ACHN (cell line): ENCODE measurements at places on chromosomes 13 and 19.

DNA sequence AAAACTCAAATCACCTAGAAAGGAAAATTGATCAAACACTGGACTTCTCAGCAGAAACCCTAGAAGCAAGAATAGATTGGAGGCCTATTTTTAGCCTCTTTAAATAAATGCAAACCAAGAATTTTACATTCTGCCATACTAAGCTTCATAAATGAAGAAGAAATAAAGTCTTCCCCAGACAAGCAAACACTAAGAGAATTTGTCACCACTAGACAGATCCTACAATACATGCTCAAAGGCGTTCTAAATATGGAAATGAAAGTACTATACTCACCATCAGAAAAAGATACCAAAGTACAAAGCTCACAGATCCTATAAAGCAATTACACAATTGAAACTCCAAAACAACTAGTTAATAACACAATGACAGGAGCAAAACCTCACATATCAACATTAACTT, 578.1 kb downstream of the UQCRFS1 start:
- no peak for DNase-seq

DNA sequence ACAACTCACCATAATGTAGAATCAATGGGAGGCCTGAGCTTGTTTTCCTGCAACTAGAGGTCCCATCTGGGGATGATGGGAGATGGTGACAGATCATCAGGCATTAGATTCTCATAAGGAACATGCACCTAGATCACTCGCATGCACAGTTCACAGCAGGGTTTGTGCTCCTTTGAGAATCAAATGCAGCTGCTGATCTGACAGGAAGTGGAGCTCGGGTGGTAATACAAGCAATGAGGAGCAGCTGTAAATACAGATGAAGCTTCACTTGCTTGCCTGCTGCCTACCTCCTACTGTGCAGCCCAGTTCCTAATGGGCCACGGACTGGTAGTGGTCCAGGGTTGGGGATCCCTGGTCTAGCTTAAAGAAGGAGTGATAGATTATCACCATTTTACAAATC, 33.0 kb downstream of the KPNA3 start:
- DNase-seq: no peak

DNA sequence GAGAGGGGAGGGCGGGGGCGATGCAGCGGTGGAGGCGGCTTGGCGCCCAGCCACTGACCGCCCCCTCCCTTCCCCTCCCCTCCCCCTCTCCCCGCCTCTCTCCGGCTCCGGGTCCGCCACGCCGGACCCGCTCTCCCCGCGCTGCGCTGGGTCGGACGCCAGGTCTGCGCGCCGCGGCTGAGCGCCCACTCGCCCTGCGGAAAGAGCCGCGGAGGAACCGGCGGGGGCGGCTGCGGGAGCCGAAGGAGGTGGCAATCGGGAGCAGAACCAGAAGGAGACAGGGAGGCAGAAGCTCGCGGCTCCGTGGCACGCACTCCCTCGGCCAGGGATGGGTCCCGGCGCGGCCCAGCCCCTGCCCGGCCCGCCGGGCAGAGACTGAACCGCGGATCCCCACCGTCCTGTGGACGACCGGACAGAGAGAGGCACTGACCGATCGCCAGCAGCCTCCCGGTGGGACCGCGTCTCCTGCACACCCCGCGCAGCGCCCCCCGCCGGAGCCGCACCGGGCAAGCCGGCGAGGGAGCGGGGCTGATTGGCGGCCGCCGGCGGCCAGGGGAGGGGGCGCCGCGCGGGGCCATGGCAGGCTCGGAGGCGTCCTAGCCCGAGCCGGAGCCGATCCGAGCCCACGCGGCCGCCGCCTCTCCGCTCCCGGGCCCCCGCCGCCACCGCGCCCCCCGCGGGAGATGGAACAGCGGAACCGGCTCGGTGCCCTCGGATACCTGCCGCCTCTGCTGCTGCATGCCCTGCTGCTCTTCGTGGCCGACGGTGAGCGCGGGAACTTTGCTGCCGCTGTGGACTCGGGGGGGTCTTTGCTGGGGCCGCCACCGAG, at the start of gene VSTM2B:
VSTM2B (plus strand) TSS at position 94 of the 829 bp plus-strand sequence; CDS start at position 684, 590 bp downstream.
- DNase-seq: no peak

- no peak for DNase-seq
These were observed 9.6 kb downstream of the GJB6 start for GRCh38 chr13:20222553-20222952.

- DNase-seq: no peak
These were observed 113.9 kb downstream of the CRYL1 start for GRCh38 chr13:20411638-20412342.

GRCh38 chr13:43054803-43055802, 31.7 kb downstream of the DNAJC15 start:
- peak; percentile 16 for DNase-seq

- DNase-seq: no peak
These were observed 15.9 kb downstream of the KL start for GRCh38 chr13:33032037-33032625.

DNA sequence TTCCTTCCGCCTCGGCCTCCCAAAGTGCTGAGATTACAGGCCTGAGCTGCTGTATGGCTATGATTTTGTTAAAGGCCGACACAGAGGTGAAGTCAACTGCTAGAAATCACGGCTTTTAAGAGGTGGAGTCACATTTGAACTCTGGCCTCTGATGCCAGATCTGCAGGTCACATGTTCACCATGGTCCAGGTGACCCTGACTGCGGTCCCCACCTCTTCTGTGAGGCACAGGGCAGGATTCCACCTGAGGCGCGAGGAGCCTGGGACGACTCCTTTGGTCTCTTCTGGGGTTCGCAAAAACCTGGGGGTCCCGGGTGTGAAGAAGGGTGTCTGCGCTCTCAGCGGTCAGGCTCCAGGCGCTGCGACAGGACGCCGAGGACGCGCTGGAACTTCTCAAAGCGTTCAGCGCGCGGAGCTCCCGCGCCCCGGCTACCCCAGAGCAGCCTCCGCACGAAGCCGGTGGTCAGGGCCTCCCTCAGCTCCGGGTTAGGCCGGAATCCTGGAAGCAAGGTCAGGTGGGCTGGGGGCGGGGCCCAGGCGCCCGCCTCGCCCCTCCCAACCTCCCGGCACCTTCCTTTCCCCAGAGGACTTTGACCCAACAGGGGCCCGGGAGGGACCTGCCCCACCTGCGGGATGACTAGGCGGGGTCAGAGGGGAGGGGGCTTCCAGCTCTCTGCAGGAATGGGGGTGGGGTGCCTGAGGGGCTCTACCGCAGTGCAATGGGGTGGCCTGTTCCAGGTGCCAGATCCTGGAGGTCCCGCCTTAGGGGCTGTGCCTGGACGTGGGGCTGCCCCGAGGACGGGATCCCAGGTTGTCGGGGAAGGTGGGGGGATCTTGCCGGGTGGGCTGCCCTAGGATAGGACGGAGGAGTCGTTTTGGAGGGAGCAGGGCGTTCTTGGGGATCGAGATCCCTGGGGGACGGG, 13.0 kb downstream of the TRIP10 start:
- DNase-seq: no peak

- DNase-seq: no peak
These were observed 212.9 kb upstream of the SERP2 start for GRCh38 chr13:44160591-44161191.

DNA sequence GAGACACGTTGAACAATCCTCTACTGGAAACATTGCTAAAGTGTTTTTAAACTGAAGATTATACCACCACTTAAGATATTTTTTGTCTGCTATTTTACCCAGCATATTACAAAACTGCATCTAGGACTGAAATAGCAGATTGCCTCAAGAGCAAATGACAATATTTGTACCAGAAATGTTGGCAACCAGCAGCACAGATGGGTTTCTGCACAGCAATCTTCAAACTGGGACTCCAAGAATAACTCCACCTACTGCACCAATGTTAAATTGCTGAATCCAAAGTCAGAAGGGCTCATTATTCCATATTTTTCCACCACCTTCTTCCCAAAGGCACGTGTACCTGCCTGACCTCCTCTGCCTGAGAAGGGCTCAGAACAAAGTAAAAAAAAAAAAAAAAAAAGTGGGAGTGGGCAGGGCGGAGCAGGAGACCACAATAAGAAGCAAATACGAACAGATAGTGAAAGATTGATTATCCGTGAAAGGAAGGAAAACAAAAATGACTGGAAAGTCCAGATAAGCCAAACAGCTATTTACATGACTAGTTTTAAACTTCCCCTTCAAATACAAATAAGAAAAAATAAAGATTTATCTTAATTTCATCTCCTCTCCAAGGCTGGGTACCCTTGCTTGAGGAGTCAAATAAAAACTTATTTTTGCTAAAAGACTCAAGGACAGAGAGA, 79.4 kb downstream of the FOXO1 start:
- no peak for DNase-seq

DNA sequence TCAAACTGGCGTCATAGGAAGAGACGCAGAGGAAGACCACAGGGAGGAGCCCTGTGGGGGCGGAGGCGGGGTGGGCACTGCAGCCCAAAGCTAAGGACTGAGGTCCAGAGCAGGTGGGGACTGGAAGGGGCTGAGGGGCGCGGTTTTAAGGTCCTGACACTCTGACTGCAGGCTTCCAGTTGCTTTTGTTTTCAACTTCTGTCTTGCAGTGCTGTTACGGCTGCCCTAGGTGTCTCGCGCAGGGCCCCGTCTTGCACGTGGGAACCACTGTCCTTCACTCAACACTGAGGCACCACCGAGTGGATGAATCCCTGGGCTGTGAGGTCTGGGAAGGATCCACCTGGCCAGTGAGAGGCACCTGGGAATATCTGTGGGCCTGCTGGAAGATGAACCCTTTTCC, 76.0 kb downstream of the TEX29 start:
- DNase-seq: no peak

DNA sequence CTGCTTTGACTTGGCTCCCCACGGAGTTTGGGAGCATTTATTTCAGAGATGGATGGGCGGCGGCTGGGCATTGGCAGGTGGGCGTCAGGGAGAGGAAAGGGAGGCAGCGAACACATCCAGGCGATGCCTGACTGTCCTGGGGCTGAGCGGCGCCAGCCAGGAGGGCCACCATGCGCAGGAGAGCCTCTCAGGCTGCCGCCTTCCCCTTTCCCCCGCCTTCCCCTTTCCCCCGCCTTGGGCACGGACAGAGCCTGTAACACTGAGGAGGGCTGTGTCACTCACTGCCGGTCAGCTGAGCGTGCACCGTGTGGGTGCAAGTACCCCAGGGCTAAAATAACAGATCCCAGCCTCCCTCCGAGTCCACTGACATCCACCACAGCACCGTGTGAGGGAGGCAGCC, 11.4 kb downstream of the MCF2L start:
- no peak for DNase-seq

DNA sequence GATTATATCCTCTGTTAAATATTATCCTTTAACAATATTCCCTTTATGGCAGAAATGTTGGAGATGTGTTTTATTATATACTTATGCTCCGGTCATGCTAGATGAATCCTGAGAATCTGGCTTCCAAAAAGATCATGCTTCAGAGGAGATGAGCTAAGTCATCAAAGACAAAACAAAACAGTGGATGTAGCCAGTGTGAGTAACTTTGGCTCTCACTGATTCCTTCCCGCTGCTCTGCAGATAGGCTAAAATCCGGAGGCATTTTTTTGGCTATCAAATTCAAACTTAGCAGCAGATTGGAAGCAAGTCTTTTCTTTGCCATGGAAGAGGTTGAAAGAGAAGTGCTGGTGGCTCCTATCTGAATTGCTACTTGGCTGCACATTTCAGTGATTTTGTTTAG, 295.9 kb downstream of the GPC6 start:
- peak; percentile 63 for DNase-seq

DNA sequence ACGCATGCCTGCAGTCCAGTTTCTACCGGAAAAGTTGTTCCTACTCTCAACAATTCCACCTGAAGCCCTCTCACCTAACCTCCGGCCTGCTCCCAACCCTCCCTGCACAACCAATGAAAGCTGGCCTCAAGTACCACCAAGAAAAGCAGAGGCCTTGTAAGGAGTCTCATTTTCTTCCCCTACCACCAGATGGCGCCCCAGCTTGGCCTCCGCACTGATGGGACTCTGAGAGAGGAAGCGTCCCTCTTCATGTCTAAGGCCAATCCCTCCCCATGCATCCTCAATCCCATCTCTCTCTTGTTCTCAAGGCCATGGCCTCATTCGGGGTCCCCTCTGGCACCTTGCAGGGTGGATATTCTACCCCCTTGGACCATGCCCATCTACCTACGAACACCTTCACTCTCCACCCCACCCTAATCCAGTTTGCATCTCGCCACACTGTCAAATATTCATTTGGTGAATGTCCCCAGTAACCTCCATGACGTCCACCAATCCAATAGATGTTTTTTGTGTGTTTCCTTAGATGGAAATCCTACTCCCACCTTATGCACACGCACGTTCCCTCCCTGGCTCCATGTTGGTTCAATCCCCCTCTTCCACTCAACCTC, 412.8 kb downstream of the ZNF536 start:
- peak; percentile 41 for DNase-seq

DNA sequence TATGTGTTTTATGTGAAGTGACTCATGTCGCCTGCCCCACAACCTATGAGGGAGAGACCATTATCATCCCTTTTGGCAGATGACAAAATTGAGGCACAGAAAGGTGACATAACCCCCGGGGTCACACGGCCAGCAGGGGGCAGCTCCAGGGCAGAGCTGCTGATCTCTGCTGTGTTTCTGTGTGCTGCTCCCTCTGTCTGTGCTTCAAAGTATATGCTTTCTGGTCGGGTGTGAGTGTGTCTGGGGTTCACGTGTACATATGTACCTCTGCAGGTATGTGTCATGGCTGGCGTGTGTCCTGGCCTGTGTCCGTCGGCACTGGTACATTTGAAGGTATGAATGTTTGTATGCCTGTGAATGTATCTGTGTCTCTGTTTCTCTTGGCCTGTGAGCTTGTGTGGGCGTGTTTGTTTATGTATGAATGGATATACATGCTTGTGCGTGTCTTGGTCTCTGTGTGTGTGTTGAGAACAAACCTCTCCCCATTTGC, 7.1 kb downstream of the LIPE start:
- DNase-seq: peak; percentile 58

- no peak for DNase-seq
These were observed 1.2 kb downstream of the HAUS8 start for GRCh38 chr19:17073869-17074633.

GRCh38 chr13:97431171-97431764, 2.7 kb upstream of the RAP2A start:
- no peak for DNase-seq

- peak; percentile 85 for DNase-seq
These were observed 564 bp downstream of the SPART start for GRCh38 chr13:36345438-36346221.

GRCh38 chr19:6393983-6394412, 1.0 kb upstream of the GTF2F1 start:
- DNase-seq: no peak

- DNase-seq: no peak
These were observed 70.6 kb upstream of the C13orf46 start for GRCh38 chr13:114044486-114044885.

DNA sequence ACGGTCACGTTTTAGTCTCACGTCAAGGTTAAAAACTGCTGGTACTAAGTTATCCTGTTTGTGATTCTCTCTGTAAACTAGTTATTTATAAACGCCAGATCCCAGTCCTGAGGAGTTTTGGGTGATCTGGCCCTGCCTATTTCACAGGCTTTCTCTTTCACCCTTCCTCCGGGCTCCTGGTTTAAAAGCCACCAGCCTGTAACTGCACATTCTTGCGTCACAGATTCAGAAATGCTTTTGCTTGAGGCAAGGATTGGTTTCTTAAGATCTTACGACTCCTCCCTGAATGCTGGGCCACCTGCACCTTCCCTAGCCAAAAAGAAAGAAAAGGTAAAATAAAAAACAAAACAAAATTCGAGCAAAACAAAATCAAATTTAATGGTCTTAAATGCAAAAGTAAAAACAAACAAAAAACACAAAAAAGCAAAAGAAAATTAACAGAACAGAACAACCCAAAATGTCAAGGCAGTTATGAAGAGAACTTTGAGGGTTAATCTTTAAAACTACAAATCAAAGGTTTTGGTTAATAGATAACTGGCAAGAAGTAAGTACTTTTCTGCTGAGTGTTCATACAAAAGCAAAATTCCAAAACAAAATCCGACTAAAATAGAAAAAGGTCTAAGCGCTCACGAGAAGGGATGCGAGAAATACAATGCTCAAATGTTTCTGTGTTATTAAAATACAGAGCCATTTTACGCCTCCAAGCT, 18.6 kb upstream of the TIMM44 start:
- peak; percentile 20 for DNase-seq
